ENCODE measurements at places on chromosomes 6 and 20.
A peak's percentile ranks its signal among the peaks of the same experiment; 100 is the strongest.

DNA sequence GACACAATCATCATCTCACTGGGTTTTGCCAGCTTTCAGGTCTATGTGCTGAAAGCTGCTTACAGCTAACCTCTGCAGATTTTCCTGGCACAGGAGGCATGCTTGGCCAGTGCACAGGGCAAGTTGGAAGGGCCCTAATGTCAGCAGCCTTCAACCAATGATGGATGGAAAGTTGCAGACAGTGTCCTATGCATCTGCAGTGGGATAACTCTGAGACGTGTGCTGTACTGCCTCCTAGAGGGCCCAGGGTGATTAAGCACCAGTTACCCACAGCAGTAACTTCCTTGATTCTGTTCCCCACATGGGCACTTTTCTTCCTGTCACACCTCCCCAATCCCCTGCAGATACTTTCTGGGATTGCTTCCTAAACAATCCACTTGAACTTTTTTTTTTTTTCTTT lies 38.6 kb downstream of the OVOL2 start:
- H3K27ac ChIP-seq, result no peak overlapping the region
- H3K36me3 ChIP-seq, result peaks cover 42% of the 10 kb centered on the region
- peak; percentile 28 for DNase-seq
- H3K4me3 ChIP-seq, result no peak overlapping the region

GRCh38 chr6:156464100-156464878 lies 312.9 kb upstream of the ARID1B start:
- no peaks in the 10 kb centered on the region for H3K4me1 ChIP-seq
- H3K36me3 ChIP-seq, result no peaks in the 10 kb centered on the region
- no peak overlapping the region for H3K4me3 ChIP-seq
- H3K27ac ChIP-seq, result no peak overlapping the region
- H3K27me3 ChIP-seq, result no peaks in the 10 kb centered on the region

- H3K4me1 ChIP-seq, result no peaks in the 10 kb centered on the region
- H3K36me3 ChIP-seq, result no peaks in the 10 kb centered on the region
- no peak overlapping the region for H3K4me3 ChIP-seq
- H3K27ac ChIP-seq, result no peak overlapping the region
- no peaks in the 10 kb centered on the region for H3K27me3 ChIP-seq
- peak; percentile 9 for DNase-seq
Measured at GRCh38 chr20:9258901-9259300, 190.0 kb downstream of the PLCB4 start.

GRCh38 chr6:30325873-30326525 lies 728 bp upstream of the TRIM39 start:
- no peak for DNase-seq
- no peaks in the 10 kb centered on the region for H3K27me3 ChIP-seq
- no peaks in the 10 kb centered on the region for H3K4me1 ChIP-seq
- peak overlapping the region; percentile 94 for H3K27ac ChIP-seq

- no peaks in the 10 kb centered on the region for H3K27me3 ChIP-seq
- H3K4me3 ChIP-seq, result no peak overlapping the region
- DNase-seq, result no peak
- peaks cover 4% of the 10 kb centered on the region for H3K4me1 ChIP-seq
Measured at GRCh38 chr20:5116875-5117274, 2.9 kb downstream of the PCNA start.

Measured in trophoblast cell (in vitro differentiated cells and primary cell).